ENCODE measurements at places on chromosomes 4 and X.
A peak's percentile ranks its signal among the peaks of the same experiment; 100 is the strongest.

DNA sequence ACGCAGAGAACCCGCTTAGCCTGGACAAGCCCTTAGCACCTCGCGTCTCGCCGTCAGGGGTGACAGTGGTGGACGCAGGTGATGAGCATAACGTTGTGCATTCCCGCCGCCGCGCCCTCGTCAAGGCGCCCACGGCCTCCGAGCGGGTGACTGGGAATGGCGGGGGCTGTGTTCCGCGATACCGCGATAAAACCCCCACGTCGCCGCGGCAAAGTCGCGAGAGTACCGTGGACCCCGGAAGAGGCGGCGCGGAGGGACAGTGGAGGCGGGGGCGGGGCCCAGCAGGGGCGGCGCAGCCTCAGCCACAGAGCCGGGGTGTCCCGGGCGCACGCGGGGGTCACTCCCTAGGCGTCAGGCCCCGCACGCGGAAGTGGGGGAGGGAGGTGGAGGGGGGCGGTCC, 53.8 kb downstream of the ZFYVE28 start:
- peak; percentile 67 for DNase-seq

DNA sequence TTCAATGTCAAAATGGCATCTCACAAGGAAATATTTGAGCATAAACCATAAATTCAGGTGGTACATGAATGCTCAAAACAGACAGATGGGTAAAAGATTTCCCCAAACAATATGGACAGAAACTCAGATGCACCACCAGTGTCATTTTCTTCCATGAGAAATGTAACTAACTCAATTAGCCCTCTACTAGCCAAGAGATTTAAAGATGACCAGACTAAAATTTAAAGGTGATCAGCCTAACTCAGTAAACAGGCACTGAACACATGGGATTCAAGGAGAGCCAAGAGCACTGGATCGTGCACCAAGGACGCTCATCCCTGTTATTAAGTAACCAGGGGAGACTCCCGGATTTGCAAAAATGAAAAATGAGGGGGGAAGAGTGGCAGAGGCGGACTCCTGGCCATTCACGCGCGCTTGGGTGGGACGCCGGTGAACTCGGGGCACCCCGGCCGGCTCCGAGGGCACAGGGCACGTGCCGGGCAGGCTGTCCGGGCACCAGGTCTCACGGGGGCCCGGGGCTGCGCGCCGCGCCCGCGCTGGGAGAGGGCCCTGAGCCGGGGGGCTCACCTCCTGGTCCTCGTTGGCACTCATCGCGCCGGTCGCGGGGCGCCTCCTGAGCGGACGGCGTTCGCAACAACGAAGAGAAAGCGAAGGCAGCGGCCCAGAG, 490 bp downstream of the RWDD4 start:
- peak; percentile 20 for DNase-seq

- DNase-seq = peak; percentile 2
Measured at GRCh38 chr4:105637408-105638176, 70.9 kb downstream of the INTS12 start.

DNA sequence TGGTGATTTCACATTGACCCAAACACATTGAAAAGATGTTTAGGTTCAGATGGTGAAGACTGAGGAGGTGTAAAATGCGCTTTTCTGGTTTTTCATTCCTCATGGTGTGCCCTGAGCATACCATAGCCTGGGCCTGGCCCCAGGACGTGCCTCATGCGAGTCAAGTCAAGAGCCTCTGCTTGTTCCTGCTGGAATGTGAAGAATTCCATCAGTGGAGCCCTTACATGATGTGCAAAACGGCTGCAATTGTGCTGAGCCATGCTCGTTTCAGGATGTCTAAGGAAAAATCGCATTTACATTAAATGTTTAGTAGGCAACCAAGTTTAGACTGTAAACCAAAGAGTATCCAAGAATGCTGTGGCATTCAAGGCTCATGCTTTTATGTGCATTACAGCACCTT, 34.9 kb downstream of the GYG2 start:
- DNase-seq = no peak

GRCh38 chrX:79130857-79131256, 13.6 kb upstream of the GPR174 start:
- no peak for DNase-seq

DNA sequence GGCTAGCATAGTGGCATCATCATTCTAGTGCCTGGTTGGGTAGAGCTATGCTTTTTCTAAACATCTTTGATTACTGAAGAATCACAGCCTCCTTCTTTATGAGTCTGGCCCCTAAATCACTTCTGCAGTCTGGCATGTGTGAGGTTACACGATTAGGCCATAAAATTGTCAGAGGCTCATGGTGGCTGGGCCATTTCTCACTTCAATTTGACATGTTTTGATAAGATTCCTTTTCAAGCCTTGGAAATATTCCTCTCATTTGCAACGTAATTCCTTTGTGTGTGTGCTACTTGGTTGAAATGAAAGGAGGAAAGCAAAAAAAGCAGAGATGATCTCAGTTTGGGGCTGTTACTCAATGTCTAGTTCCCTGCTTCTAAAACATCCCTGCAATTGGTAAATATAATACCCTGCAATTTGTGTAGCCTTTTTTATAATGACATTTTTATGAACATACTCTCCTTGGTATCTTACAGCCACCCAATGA, 6.2 kb downstream of the CCKAR start:
- DNase-seq = no peak

DNA sequence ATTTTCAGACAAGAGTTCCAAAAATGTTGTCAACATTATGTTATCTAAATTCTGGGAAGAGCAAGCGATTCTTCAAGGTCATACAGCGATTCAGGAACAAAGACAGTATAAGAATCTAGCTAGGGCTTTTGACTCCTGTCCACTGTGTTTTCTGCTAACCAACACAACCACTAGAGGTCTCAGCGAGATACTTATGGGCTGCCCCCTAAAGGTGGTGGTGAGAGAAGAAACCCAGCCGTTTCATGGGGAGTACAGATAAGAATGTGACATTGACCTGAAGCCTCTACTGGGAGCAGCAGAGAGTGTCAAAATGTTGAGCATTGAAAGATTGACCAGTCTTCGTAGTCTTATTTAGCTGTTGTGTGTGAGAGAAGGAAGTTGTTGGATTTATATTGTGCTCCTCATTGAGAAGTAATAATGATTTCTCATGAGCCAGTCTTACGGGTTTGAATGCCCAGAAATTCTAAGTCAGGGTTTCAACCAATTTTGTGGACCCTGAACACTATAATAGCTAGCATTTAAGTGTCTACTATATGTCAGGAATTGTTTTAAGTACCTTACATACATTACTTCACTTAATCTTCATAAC, 168.3 kb downstream of the SPRY1 start:
- peak; percentile 49 for DNase-seq

- DNase-seq = no peak
Measured at GRCh38 chr4:47367761-47368160, 95.7 kb downstream of the COMMD8 start.

GRCh38 chr4:5874811-5875449, 18.0 kb downstream of the CRMP1 start:
- DNase-seq = no peak

- DNase-seq = no peak
Measured at GRCh38 chrX:136203438-136203837, 47.8 kb downstream of the MAP7D3 start.

DNA sequence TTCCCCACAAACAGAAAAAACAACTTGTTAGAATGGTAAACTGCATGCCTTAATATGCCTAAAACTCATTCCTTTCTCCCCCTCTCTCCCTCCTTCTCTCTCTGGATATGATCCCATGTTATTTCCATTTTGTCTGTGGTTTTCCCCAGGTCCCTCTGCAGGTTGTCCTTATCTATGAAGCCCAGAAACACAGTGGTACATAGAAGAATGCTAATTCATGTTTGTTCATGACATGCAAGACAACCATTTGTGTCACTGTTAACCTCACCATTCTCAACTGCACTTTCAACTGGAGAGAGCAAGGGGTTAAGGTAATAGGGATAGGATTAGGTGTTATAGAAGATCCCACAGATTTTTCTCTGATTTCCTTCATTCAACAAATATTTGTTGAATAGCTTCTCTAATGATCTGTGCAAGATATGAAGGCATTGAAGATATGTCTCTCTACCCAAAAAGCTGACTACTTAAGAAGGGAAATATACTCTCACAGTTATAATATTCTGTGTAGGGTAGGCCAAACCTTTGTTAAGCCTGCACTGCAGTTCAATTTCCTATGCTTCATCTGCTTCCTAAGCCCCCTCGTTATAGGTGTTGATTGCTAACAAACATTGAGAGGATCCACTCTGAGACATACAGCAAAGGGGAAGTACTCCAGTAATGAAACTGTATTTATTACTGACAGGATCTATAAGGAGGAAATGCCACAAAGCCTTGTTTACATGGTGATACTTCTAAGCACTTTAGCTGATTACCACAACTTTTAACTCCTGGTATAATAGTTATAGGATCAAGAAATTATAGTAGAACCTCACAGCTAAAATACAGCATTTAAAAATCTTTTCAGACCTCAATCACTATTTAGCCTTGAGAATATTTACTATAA, 96.1 kb downstream of the FRYL start:
- no peak for DNase-seq

DNA sequence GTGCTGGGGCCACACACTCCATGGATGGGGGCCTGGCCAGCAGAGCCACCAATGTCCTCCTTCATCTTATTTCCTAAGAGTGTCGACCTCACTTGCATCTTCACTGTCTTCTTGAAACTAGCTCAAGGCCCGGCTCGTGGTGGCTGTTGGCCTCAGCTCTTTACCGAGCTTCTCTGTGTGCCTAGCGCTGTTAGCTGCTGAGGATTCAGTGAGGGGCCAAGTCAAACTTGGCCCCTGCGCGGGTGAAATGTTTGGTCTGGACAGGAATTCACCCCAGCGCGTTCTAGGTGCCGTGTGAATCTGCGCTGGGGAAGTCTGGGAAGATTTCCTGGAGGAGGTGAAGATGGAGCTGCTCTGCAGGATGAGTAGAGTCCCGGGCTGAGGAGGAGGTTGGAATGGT, 8.5 kb downstream of the SORCS2 start:
- DNase-seq = no peak

- DNase-seq = peak; percentile 31
Measured at GRCh38 chrX:17377091-17377717, 2.2 kb downstream of the NHS start.

DNA sequence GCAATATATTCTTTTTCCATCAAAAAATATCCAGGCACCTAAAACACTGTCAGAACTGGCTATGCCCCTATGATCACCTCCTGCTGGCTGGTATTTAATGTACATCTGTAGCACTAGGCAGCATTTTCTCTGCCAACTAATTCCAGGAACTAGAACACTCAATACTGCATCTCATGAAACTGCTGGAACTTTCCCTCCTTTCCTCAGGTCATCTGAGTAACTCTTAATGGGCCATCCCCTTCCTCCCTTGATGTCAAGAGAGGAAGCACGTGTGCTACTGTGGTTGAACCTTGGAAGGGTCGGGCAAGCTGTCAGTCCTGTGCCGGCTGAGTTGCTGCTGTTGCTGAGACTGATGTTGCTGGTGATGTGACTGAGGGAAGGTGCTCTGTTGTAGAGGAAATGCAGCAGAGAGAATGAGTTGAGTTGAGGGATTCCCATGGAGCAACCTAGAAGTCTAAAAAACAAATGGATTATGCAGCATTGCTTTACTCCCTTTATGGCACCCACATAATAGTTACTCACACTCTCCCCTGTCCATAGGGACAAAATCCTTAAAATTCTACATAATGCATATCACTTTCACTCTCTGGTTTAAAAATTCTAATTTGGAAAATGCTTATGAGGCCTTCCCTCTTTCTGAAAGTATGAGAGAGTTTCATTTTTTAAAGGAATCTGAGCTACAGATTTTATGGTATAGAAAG, 39.5 kb downstream of the TMEM165 start:
- DNase-seq = peak; percentile 18

GRCh38 chr4:99352602-99353537, at the start of gene ADH1C:
ADH1C (minus strand) TSS chr4:99352746; CDS start chr4:99352675, 71 bp downstream.
- no peak for DNase-seq

DNA sequence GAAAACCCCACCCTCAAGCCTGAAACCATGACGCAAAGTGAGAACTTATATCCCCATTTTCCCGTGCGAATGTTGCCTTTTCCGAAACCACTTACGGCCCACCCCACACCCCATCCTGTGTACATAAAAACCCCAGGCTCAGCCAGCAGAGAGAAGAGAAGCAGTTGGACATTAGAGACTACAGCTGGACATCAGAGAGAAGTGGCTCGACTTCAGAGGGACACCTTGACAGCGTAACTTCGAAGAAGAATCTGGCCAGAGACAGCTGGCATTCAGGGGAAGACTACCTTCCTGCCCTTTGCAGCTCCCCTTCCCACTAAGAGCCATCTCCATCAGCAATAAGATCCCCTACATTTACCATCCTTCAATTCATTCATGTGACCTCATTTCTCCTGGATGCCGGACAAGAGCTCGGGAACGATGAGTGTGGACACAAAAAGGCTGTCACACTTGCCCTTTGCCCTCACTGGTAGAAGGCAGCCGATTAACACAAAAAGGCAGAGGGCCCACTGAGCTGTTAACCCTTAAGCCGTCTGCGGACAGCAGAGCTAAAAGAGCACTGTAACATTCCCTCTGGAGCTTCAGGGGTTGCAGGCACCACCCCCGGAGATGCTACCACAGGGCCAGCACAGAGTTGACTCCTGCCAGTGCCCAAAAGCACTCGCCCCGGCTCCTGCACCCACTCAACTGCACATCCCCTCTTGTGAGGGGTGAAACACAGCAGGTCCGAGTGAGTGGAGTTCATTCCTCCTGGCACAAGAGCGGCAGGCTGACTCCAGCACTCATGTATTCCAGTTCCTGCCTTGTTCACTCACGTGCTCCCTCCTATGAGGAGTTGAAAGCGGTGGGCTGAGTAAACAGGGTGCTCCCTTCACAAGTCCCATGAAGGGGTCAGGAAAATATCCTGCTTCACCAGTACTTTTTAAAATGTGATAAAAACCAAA, 7.5 kb downstream of the CHM start:
- DNase-seq = no peak

- DNase-seq = peak; percentile 30
Measured at GRCh38 chr4:25913056-25913850, 767 bp upstream of the SMIM20 start.

- DNase-seq = no peak
Measured at GRCh38 chr4:3783693-3784306, 17.6 kb downstream of the ADRA2C start.

GRCh38 chr4:101284546-101284945, 62.8 kb downstream of the PPP3CA start:
- no peak for DNase-seq

DNA sequence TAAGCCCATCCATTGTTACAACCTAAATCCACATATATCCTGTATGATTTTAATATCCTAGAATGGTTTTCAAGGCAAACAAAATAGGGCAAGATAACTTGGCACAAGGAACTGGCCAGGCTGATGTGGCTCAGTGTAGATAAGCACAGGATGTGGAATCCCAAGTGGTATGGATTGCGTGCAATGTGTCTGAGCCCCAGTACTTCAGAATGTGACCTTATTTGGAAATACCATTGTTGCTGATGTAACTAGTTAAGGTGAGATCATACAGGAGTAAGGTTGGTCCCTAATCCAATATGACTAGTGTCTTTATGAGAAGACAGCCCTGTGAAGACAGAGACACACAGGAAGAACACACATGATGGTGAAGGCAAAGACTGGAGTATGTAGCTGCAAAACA, 72.4 kb downstream of the IL21 start:
- no peak for DNase-seq

DNA sequence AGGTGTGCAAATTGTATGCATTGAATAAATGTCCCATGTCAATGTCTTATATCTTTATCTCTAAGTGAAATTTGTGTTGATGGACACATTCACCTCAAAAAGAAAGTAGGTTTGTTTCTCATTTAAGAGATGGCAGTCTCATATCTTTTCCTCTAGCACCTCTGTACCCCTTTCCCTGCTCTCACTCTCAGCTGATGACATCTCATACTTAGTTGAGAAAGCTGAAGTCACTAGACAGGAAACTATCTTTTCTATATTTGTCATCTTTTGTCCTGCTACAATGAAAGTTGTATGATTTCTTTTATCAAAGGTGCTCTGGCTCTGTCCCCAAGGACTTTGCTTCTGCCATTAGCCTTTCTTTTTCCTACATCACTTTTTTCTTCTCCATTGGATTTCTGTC, 84.0 kb upstream of the GRPR start:
- no peak for DNase-seq

Measured in activated naive CD8-positive, alpha-beta T cell treated with anti-CD3 and anti-CD28 coated beads, Interleukin-2, amount 50 U/mL, for 24 hours (primary cell).